ENCODE measurements at places on chromosomes 2 and 18.

- no peak for DNase-seq
These were observed 42.8 kb downstream of the CCDC102B start for GRCh38 chr18:68840554-68841263.

GRCh38 chr2:26733413-26733812 is 30.7 kb upstream of the SLC35F6 start:
- DNase-seq = no peak

DNA sequence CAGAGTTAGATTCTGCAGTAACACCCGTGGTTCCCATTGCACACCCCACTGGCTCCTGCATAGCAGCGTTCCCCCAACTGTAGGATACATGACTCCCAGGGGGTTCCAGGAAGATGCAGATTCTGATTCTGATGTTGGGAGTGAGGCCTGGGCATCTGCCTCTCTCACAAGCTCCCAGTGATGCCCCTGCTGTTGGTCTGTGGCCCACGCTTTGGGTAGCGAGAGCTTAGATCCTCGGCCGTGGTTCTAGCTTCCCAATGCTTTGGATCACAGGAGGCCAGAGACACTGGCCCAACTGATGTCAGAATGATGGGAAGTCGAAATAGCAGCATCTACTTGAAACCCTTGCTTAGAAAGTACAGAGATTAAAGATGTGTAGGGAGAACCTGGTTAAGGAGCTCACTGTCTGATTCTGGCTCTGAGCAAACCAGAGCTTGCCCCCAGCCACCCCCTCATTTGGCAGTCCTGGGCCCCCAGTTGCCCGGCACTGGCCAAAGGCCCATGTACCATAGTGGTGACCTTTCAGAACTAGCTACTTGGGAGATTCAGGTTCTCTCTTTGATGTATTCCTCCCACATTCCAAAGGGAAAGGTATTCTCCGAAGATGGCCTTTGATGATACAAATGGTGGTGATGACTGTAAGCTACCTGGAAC is 197.5 kb downstream of the FAM210A start:
- DNase-seq = no peak

GRCh38 chr2:150572194-150572766 is 84.8 kb upstream of the RND3 start:
- DNase-seq = no peak

- DNase-seq = no peak
These were observed 19.3 kb downstream of the GPD2 start for GRCh38 chr2:156455361-156455975.

DNA sequence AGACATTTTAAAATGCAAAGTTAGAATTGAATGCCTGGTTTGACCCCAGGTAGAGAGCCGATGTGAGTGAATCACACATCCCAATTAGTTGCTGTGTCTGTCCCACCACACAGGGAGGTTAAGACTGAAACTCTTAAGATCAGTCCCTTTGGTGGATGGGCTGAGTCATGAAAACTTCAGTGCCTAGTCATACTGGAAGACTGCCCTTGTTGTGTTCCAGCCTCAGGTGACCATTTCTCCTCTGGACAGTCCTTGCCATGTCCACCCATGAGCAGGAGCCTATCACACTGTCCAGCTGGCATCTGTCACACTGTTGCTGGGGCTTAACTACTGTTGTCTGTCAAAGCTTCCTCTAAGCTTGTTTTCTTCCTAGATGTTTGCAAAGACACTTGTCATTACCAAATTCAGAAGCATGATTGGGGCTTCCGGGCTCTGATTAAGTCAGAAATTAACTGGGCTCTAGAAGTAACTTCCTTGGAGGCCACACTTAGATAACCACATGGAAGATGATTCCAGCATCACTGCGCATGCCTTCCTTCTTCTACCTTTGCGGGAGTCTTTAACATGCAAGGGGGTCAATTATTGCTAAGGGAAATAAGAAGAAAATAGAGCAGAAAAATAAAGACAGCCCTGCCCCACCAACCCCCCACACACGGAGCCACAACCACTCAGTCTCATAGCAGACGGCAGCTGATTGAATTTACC is 21.3 kb downstream of the CYRIA start:
- no peak for DNase-seq

GRCh38 chr2:202608142-202608852 is 26.5 kb upstream of the FAM117B start:
- DNase-seq = no peak

GRCh38 chr2:109330056-109330455 is 201.1 kb downstream of the SH3RF3 start:
- no peak for DNase-seq

- DNase-seq = no peak
These were observed 134.0 kb downstream of the DTNA start for GRCh38 chr18:34844072-34844471.

DNA sequence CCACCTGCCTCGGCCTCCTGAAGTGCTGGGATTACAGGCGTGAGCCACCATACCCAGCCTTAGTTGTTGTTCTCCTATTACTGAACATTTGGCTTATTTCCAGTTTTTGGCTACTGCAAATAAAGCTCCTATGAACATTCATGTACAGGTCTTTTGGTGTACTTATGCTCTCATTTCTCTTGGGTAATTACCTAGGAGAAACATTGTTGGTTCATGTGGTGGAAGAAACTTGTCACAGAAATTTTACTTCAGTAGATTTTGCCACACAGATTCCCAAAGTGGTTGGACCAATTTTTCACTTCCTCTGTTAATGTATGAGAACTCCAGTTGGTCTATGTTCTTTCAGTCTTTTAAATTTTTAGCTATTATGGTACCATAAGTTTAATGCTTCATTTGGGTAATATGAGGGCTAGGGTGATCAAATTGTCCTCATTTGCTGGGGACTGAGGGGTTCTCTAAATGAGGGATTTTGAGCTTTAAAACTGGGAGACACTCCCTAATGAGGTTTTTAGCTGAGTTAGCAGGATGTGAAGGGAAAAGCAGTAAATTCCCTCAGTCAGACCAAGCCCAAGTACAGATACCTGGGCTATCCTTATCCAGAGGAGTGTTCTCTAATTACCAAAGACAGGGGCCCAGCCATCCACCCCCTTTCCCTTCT is 33.9 kb downstream of the MTA3 start:
- DNase-seq = no peak

DNA sequence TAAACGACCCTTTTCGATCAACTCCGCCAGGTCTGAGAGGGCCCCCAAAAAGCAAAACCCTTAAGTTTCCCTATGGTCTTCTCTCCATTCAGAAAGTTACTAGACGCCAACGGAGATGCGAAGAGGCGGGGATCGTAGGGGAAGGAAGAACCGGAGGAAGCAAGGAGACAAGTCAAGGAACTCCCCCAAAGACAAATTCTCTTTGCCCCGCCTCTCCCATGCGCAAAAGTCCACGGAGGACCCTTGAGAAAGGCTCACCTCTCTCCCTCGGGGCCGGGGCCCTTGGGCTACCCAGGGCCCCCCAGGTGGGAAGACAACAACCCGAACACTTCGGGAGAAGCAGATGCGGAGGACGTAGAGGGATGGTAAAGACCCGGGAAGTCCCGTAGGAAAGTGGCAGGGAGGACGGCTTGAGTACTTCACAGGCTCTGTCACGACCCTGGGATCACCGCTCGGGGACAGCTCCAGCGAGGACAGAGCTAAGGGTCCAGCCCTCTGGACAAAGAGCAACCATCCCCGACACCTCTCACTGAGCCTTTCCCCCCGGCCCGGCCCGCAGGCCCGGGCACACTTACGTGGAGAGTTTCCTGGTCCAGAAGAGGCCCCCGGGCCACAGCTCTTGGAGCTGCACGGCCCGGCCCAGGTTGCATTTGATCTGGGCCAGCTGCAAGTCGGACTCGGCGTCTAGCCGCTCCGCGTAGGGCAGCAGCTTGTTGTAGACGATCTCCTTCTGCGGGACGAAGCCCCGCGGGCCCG is 647 bp downstream of the PSME4 start:
- peak; percentile 9 for DNase-seq

DNA sequence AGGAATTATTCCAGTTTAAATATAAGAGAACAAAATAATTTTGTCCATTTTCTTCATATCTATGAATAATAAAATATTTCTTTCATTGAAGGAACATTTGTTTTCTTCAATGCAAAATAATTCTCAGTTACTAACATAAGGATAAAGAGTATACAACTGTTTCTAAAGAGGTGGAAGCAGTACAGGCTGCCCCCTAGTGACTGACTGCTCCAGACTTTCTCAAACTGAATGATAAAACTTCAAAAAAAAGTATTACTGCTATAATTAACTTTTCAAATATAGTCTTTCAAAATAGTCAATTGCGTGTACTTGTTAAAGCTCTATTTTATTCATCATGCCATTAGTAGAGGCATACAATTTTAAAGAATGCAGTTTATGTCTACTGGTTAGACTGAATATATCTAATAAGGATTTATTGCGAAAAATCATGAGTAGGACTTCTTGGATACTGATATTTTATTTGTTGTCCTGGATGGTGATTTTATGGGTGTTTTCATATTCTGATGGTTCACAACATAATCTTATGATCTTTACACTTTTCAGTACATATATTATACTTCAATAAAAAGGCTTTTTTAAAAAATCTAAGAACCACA is 100.1 kb downstream of the WDPCP start:
- DNase-seq = no peak

- no peak for DNase-seq
These were observed 50.7 kb upstream of the KLF7 start for GRCh38 chr2:207216457-207216856.

- DNase-seq = no peak
These were observed 916.0 kb upstream of the CELF4 start for GRCh38 chr18:38481576-38481975.

- DNase-seq = no peak
These were observed 22.2 kb downstream of the SPAG16 start for GRCh38 chr2:213306316-213306942.

DNA sequence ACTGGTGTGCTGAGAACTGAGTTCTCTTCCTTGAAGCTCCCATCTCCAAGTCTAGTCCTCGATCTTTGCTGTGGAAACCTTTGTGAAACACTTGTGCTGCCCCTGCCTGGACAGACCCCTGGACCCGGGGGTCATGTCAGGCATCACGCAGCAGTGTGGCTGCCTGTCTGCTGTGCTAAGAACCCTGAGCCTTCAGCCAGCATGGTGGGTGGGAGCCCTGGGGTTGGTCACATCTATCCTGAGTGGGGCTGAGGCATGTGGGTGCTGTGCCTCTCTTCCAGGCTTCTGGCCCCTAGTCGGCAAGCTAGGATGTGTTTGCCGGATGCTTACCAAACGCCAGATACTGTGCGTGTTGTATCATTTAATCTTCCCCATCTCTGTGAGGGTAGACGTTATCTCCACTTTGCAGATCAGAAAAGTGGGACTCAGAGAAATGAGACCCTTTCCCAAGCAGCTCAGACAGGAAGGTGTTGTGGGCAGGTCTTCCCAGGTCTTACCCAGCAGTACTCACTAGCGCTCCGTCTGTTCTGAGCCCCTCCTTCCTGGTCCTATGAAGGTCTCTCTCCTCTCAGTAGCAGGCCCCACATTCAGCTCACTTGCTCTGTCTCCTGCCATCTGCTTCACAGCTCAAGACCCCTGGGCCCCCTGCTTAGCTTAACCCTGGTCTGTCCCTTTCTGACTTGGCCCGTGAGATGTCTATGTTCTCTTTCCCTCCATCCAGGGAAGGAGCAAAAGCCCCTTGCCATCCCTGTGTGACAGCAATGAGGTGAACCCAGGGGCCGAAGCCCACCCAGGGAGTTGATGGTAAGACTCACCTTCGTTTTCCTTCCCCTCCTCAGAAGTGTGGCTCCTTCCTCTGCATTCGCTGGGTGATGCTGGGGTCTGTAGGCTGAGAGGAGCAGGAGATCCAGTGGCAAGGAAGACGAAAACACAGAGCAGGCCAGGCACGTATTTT is 242.8 kb downstream of the FAM210A start:
- no peak for DNase-seq

- no peak for DNase-seq
These were observed 69.3 kb upstream of the FN1 start for GRCh38 chr2:215505044-215505786.

- DNase-seq = no peak
These were observed 12.9 kb upstream of the NABP1 start for GRCh38 chr2:191664823-191665677.

GRCh38 chr2:37621199-37621598 is 50.2 kb downstream of the CDC42EP3 start:
- no peak for DNase-seq

- DNase-seq = peak; percentile 74
These were observed 99.0 kb downstream of the ZFP36L2 start for GRCh38 chr2:43127208-43127940.

DNA sequence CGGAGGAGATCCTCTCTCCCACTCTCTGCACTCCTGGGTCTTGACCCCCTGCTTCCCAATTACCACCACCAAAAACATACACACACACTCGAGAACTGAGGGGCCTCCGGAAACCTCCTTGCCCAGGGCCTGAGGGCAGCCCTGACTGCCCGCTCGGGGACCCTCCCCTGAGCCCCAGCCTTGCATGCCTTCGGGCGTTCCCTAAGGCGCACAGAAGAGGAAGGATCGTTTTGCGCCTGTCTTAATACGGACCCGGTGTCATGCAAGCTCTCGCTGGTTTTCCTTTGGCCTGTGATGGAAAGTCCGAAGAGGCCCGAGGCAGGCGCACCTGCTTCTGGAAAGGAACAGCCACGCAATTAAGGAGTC is 19.8 kb downstream of the POU3F3 start:
- DNase-seq = no peak

DNA sequence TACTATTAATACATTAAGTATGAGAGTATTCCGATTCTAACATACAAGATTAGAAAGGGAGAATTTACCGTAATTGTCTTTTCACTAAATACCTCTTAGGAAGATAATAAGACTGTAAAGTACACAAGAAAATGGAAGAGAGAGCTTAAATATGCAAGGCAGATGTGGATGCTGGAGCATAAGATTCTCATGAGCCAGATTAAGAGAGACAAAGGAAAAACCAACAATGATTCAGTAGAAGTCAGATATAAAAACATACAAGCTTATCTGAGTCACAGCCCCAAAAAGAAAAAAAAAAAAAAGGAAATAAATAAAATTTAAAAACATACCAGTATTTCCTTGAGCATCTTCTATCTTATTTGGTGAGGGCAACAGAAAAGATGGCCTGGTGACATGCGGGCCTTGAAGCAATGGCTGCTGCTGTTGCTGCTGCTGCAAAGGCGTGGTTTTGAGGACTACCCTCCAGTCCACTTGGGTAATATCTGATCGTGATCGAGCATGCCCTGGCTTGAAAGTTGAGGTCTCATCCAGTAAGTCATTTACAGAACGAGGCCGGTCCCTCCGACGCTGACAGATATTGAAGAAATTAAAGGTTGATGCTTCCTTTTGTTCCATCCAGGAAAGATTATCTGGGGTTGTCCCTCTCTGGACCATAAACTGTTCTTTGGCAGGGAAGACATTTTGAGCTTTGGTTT is 24.5 kb downstream of the PLEKHM3 start:
- no peak for DNase-seq

DNA sequence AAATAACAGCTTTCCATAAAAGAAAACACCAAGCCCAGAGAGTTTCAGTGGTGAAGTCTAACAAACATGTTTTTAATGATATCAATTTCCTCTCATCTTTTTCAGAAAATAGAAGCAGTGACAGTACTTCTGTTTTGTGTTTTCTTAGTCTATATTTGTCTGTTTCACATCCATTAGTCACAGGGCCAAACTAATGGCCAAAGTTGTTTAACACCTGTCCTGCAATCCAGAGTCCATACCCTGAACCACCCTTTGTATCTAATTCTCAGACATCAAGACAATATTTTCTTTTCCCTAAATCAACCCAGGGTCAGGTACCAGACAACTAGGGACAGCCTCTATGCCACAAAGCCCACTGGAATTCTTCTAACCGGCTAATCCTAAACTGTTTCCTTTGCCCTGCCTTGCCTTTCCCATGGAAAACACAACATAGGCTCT is 25.9 kb downstream of the TMSB10 start:
- no peak for DNase-seq

GRCh38 chr2:45925636-45926366 is 274.3 kb downstream of the PRKCE start:
- DNase-seq = no peak

Measured in effector CD8-positive, alpha-beta T cell (primary cell).